Activated CD4-positive, alpha-beta T cell treated with anti-CD3 and anti-CD28 coated beads, Interleukin-2, amount 50 U/mL, for 48 hours (primary cell): ENCODE measurements at places on chromosomes 6 and 20.

DNA sequence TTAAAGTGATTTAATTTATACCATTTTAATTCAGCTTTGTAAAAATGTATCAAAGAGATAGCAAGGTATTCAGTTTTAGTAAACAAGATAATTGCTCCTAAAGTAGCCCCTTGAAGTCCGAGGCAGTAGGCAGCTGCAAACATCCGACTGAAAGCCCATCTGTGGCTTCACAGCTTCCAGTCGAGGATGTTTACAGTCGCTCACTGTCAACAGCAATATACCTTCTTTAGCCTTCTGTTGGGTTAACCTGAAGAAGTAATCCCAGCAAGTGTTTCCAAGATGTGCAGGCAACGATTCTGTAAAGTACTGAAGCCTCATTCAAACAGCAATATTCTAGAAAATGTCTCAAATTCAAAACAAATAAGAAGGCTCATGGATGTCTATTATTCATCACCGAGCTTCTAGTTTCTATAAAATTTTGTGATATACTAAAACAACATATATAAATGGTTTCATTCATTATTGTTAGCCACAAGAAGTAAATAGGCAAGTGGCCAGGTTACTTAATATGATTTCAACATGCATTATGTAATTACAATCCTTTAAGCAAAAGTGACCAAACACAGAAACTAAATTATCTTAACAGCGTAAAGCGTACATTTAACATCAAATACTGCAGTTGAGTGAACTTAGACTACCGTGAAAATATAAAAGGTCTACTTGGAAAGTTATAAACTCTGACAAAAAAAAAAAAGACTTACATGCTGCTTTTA, 115.0 kb downstream of the OGFRL1 start:
- no peak for DNase-seq

- peak; percentile 7 for DNase-seq
Observed at GRCh38 chr6:107061125-107062020, 33.4 kb downstream of the MTRES1 start.

DNA sequence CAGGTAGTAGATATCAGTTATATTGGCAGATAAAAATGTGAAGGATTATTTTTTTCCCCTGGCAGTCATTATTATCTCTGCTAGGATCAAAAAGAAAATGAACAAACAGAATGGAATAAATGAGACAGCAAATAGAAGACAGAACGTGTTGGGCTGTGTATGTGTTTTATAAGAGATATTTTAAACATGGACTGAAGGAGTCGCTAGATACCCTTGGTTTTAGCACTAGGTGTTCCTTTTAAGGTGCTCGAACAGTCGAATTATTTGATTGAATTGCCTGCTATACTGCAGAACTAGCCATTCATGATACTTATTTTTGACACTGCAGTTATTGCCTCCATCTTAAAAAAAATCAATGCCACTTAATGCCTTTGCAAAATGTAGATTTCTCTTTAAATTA, 3.7 kb downstream of the GRIK2 start:
- DNase-seq: no peak

- no peak for DNase-seq
Observed at GRCh38 chr6:144588697-144589325, 303.7 kb downstream of the UTRN start.

GRCh38 chr6:49776444-49776843, 10.6 kb downstream of the PGK2 start:
- DNase-seq: no peak

DNA sequence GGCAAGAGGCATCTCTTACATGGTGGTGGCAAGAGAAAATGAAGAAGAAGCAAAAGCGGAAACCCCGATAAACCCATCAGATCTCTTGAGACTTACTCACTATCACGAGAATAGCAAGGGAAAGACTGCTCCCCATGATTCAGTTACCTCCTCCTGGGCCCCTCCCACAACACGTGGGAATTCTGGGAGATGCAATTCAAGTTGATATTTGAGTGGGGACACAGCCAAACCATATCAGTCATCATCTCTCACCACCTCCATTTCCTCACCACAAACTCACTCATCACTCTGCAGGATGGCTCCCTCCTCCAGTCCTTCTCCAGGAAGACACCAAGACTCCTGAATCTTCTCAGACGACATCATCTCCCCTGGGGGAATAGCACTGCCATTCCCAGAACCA, 25.8 kb upstream of the SLC16A10 start:
- no peak for DNase-seq

DNA sequence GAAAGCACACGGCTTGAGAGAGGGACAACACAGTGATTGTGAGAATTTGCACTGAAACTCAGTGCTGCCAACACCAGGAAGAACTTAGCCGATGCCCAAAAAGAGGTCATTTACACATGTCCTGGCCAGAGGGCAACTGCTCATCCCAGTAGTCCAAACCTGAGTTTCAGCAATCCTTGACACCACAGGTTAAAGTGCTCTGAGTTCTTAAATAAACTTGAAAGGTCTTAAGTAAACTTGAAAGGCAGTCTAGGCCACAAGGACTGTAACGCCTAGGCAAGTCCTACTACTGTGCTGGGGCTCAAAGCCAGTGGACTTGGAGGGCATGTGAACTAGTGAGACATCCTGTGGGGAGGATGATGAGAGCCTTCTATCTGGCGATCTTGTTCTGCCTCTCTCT, 14.1 kb downstream of the SNX14 start:
- DNase-seq: no peak

- no peak for DNase-seq
Observed at GRCh38 chr6:148885925-148886845, 139.4 kb downstream of the UST start.

DNA sequence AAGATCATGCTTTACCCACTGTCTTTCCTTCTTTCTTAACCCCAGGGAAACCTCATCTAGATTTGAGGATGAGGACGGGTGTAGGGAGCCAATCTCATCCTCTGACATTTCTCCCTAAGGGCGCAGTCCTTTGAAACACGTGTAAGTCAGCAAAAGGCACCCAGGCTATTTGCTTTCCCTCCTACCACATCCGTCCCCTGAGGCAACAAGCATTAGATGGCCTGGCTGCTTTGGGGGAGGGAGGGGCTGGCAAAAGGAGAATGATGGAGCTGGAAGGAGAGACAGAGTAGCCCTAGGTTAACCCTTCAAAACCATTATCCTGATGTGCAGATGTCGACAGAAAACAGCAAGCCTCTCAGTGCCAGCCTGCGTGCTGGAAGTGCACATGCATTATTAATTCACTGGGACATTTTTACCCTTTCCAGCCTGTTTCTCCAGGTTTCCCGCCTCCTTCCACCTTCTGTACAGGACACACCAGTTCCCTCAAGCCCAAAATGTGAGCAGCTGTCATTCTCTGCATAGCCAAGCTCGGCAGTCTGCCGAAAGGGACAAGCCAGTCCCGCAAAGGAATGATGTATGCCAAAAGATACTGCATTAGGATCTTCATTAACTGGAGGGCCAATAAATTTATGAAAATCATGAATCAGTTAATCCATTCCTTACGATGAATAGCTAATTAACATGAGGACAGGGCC, 547.2 kb downstream of the CD83 start:
- no peak for DNase-seq

DNA sequence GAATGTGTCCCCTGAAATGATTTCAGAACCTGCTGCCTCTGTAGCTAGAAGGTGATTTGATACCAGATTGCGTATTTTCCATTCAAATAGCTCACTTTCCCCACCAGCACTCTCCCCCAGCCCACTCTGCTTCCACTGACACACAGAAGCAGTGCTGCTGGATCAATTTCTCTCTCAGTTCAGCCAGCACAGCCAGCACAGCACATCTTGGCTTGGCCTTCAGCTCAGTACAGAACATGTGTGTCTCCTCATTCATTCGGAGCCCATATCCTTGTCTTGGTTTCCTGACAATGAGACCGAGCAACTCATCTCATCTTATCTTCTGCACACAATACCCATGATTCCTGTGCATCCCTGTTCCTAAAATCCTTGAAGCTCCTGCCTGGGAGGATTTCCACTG, 33.8 kb upstream of the CD83 start:
- DNase-seq: no peak

GRCh38 chr6:14943116-14943515, 302.8 kb upstream of the JARID2 start:
- no peak for DNase-seq

GRCh38 chr6:68976260-68976659, 341.2 kb downstream of the ADGRB3 start:
- DNase-seq: no peak

DNA sequence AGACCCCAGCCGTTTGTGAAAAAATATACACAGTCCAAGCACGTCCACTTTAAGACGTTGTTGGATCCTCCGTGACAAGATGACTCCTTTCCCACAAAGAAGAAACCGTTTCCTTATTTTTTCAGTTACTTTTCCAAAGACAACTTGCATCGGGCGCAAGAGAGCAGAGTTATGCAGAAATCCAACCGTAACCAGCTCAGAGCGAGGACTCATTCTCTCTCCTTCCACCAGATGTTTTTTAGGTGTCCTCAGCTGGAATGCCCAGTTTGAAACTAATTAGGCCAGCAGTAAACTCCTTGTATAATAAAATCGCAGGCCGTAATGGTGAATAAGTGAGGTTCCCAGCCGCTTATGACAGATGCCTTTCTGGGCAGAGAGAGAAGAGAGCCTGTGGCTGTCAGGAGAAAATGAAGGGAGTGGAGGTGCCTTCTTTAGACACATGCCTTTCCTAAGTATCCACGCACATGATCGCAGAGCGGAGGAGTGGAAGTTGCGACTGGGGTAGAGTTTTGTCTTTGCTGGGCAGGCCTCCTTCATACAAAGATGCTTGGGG, 2.8 kb downstream of the EYA2 start:
- DNase-seq: no peak

GRCh38 chr6:147173675-147174308, 30.4 kb upstream of the STXBP5 start:
- no peak for DNase-seq

GRCh38 chr6:76940191-76940590, 523.1 kb downstream of the HTR1B start:
- DNase-seq: no peak

GRCh38 chr20:59559024-59559817, 45.1 kb upstream of the PHACTR3 start:
- no peak for DNase-seq

- DNase-seq: no peak
Observed at GRCh38 chr6:135488023-135488422, 9.5 kb downstream of the AHI1 start.

DNA sequence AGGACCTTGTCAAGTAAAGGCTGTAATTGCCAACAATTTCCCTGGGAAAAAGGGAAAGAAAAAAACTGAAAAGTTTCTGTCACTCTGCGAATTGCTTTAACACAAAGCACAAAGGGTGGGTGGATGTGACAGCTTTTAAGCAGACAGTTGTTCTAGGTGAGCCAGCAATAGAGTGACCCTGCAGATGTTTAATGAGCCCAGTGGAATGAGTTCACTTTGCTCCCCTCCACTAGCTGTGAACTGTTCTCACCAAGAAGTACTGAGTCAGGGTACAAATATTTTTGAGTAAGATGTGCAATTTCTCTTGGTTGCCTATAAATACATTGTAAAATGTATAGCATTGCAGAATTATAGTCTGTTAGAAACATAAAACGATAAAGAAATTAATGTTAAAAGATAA, 26.2 kb upstream of the LRRC1 start:
- DNase-seq: no peak

DNA sequence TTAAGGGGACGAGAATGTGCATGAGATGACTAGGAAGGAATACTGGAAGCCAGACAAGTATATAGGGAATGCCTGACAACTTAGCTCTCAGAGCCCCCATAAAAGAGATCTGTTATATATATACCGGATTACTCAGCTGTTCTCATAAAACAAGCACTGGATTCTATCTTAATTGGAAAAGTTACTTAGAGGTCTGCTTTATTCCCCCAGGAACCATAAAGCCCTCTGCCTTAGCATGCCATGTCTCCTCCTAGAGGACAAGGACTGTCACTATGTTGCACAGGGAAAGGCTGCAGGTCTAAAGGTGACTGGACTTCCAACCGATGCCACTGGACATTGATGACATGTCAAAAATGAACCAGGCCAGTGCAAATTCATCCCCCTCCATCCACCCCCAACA, 6.4 kb downstream of the EXOC2 start:
- no peak for DNase-seq

DNA sequence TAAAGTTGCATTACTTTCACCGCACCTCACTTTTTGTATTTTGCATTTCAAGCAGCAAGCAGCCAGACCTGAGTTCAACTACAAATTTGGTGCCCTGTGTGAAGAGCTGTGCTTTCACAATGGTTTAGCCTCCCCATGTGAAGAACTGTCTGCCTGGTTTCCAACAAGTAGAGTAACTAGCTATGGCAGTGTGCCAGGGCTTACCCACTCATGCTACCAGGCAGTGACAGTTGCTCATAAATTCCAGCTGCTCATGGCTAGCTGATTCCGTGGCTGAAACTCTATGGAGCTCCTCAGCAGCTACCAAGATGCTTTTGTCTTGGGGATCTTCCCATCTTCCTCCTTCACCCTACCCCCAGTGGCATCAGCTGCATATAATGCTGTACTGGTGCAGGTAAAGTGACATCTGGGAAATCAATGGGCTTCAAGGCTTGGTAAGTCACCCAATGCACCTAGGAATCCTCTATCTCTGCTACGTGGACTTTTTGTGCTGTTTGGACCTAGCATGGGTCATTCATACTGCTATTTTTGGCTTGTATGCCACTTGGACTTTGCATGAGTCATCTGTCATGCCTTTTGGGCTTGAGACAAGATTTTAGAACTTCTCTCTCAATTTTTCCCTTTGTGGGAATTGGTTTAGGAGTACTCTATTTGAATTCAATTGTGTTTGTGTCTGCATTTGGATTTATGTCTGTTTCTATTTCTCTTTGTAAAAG, 176.5 kb upstream of the GJE1 start:
- no peak for DNase-seq

DNA sequence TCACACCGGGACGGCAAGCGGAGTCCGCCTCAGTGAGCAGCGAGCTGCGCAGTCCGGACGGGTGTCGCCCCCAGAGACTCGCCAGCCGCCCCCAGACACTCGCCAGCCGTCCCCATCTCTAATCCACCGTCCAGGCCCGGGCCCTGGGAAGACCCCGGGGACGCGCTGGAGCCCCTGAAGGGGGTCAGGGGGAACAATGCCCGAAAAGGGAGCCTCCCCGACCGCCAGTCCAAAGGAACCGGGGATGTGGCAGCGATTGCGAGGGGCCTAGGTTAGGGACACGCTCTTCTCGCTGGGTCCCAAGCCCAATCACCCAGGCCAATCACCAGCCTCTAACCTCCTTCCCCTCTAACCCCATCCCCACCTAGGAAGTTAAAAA, 33.1 kb downstream of the TFAP2A start:
- no peak for DNase-seq

DNA sequence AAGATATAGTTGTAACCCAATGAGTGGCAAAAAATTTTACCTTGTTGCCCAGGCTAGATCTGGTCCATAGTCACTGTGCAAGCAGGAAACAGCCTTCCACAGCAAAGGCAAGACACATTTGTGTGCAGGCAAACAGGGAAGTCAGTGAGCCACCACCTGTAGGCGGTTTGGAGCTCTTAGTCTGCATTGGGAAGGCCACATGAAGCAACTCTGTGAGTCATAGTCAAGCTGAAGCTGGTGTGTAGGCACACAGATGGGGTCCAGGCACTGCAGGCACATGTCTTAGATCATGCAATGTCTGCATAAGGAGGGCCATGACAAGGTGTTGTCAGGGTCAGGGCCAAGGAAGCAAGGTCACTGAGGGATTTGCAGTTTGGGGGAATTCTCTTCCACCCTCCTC, 543.2 kb upstream of the EPHA7 start:
- no peak for DNase-seq
